T-cell (primary cell): ENCODE measurements at places on chromosomes 2 and 18. TPM values are rescaled to one million over a fixed set of nuclear protein-coding genes. Genes with fewer than 3 reads are reported as not detected.

DNA sequence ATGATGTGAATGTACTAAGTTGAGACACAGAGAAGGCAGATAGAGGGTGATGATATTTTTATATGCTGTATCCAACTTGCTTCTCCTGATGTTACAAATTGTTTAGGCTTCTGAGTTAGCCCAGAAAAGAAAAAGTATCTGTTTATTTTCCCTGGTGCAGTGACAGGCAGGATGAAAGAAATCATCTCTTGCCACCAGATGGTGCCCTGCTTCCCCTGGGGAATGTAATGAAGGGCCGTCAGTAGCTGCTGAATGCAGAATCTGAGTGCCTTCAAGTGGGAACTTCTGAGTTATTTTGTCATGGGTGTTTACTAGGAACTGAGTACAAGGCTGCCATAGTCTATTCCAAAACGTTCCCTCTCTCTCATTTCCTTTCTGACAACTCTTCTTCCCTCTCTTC lies 525.6 kb downstream of the MBD2 start:
- H3K4me1 ChIP-seq: no peaks in the 10 kb centered on the region
- no peak overlapping the region for H3K27ac ChIP-seq
- H3K36me3 ChIP-seq: no peaks in the 10 kb centered on the region
- no peak for DNase-seq
- no peaks in the 10 kb centered on the region for H3K27me3 ChIP-seq

- H3K4me1 ChIP-seq: no peaks in the 10 kb centered on the region
- H3K4me3 ChIP-seq: no peak overlapping the region
- no peak for DNase-seq
- H3K27ac ChIP-seq: no peak overlapping the region
Observed at GRCh38 chr2:66301022-66301766, 133.7 kb upstream of the MEIS1 start.

GRCh38 chr2:165631089-165631488 lies 161.6 kb downstream of the CSRNP3 start:
- no peak overlapping the region for H3K27ac ChIP-seq
- H3K4me3 ChIP-seq: no peak overlapping the region
- H3K4me1 ChIP-seq: peaks cover 8% of the 10 kb centered on the region
- no peak for DNase-seq
- no peaks in the 10 kb centered on the region for H3K36me3 ChIP-seq

GKN1 gene
- not detected for total RNA-seq

- H3K4me1 ChIP-seq: no peaks in the 10 kb centered on the region
- no peak overlapping the region for H3K4me3 ChIP-seq
Observed at GRCh38 chr2:67600222-67600871, 203.2 kb downstream of the ETAA1 start.

FEZ2 gene
- 14.4 TPM for total RNA-seq
